ENCODE measurements at places on chromosomes 1 and 21.

DNA sequence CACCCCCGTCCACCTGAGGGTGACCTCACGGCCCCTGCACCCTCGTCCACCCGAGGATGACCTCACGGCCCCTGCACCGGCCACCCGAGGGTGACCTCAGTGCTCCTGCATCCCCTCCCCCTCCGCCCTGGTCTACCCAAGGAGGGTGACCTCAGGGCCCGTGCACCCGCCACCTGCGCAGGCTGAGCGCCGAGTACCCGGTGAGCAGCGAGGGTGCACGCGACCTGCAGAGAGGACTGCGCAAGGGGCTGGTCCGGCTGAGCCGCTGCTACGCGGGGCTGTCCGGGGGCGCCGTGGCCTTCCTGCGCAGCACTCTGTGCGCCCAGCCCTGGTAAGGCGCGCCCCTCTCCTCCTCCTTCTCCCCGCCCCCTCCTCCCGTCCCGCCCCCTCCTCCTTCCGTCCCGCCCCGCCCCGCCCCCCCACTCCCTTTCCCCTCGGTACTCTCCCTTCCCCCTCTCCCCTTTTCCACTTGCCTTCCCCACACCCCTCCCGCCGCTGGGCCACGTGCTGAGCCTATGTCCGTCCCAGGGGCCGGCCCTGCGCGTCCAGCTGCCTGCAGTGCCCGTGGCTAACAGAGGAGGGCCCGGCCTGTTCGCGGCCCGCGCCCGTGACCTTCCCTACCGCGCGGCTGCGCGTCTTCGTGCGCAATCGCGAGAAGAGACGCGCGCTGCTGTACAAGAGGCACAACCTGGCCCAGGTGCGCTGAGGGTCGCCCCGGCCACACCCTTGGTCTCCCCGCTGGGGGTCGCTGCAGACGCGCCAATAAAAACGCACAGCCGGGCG is 28.4 kb downstream of the TRIM11 start:
- DNase-seq, result no peak

DNA sequence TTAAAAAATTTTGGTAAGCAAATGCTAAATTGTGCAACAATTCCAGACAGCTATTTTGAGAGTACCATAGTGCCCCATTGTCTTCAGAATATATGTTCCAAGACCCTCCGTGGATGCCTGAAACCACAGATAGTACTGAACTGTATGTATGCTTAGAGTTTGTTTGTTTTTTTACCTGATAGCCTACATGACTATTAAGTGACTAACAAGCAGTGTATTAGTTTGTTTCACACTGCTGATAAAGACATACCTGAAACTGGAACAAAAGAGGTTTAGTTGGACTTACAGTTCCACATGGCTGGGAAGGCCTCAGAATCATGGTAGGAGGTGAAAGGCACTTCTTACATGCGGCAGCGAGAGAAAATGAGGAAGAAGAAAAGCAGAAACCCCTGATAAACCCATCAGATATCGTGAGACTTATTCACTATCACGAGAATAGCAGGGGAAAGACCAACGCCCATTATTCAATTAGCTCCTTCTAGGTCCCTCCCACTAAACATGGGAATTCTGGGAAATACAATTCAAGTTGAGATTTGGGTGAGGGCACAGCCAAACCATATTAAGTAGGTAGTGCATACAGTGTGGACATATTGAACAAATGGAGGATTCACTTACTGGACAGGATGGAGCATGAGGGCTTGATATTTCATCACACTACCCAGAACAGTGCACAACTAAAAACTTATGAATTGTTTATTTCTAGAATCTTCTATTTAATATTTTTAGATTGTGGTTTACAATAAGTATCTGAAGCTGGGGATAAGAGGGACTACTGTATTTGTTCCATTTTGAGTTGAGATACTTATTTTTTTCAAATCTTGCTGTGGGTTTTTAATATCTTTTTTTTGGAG is 78.5 kb downstream of the LHX9 start:
- no peak for DNase-seq

- no peak for DNase-seq
These were observed 92.6 kb downstream of the PCBP3 start for GRCh38 chr21:45736042-45736689.

DNA sequence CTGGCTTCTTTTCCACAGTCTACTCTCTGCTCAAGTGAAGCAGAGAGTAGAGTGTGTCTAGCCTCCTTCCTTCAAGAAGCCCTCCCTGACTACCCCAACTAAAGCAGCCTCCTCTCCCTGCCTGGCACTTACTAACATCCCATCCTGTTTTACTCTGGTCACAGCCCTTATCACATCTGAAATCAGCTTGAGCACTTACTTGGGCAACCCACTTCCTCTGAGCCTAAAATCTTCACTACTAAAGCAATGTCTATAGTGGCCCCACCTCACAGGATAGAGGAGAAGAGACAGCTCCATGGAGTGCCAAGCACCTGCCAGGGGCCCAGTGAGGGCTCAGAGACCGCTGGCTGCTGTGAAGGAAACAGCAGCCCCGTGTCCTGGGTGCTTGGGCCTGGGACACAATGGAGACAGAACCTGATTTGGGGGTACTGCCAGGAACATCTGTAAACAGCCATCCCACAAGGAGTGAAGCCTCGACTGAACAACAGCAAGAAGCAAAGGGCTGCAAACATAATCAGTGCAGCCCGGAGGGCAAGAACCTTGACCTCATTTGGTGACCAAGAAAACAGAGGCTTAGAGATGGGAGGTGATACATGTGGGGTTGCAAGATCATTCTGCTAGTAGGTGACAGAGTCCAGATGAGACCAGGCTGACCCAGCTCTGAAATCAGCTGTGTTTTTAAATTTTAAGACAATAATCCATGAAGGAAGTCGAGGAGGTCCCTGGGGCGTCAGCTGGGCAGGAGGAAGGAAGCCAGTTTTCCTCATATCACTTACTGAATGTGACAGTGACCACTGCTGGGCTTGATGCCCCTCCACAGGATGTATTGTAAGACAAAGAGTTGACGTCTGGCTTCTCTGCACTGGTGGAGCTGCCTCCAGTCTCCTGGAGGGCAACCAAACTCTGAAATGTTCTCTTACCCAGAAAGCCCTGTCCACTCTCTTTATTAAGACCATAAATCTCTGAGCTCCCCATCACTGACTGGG is 710.6 kb downstream of the MATN1 start:
- no peak for DNase-seq

GRCh38 chr1:214317300-214317699 is 36.3 kb downstream of the SMYD2 start:
- DNase-seq, result no peak

DNA sequence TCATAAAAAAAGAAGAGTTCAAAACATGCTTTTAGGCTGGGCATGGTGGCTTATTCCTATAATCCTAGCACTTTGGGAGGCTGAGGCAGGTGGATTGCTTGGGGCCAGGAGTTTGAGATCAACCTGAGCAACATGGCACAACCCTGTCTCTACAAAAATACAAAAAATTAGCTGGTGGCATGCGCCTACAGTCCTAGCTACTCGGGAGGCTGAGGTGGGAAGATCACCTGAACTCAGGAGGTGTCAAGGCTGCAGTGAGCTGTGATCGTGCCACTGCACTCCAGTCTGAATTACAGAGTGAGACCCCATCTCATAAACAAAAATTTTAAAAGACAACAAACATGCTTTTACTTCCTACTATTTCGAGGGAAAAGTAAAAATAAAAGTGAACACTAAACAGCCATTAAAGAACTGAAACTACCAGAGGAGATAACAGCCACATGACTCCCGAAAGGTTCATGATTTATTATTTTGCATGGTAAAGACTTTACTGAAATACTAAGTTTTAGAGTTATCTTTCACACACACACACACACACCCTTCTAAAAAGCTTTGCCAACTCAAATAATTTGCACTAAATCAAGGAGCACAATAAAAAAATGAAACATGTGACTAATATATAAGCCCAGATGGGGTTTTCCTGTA is 48.1 kb downstream of the USP1 start:
- no peak for DNase-seq

GRCh38 chr1:44985747-44986359 is 542 bp downstream of the EIF2B3 start:
- no peak for DNase-seq

- DNase-seq, result no peak
These were observed 24.2 kb downstream of the SNRNP40 start for GRCh38 chr1:31272369-31272768.

DNA sequence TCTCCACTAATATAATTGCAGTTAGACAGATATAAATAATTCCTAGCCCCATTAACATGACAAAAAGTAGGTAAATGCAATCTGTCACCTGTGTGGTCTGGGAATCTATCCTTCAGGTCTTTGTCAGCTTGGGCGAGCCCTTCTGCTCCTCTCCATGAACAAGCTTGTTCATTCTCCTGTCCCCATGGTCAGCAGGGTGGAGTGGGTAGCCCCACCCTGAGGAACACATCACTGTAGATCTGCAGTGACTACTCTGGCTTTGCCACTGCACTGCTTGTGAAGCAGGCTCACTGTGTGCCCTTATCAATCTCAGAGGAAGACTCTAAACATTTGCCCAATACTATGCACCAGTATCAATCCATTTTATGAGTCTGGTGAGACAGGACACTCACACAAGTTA is 279.0 kb downstream of the MATN1 start:
- DNase-seq, result no peak

DNA sequence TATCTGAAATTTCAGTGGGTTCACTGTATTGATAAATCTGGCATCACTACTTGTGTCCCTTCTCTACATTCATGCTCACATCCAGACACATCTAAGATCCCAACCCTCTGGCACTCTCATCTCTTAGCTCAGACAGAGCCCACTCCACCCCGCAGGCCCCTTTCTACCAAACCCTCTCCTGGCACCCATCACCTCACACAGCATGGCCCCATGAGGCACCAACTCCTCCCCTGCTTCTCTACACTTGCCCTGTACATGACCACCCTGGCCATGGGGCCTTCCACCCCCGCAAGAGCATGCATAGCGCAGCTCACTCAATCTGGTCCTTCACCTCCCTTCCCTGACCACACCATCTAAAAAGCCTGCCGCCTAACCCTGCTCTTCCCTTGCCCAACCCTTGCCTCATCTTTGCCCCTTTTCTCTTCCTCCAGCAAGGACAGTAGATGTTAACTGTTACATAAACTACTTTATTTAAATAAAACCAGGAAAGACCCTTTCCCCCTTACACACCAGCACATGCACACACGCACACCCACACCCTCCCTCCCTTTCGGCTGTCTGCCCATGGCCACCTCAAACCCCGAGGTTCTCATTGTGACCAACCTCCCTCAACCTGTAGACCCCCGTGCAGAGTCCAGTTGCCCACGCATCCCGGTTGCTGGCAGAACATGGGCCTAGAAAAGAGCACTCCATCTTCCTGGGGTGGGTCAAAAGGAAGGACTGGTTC is 15.6 kb downstream of the SH3BP5L start:
- DNase-seq, result no peak

- no peak for DNase-seq
These were observed 17.2 kb upstream of the ZBTB8B start for GRCh38 chr1:32447469-32448185.

- no peak for DNase-seq
These were observed 117.6 kb downstream of the LTN1 start for GRCh38 chr21:28875078-28875477.

DNA sequence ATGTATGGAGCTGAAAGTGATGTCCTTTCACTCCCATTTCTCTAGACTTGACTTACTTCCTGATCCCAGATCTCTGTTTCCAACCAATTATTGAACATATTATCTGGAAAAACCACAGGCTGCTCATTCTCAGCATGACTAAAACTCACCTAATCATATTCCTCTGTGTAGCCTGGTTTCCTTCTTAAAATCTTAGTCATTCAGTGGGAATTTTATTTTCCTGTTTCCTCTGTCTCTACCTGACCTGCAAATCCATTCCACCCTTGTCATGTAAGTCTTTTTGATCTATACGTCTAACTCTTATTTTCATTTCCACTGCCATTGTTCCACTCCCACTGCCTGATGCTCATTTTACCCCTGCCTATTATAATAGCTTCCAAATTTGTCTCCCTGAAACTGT is 67.9 kb upstream of the APOBEC4 start:
- DNase-seq, result no peak

- no peak for DNase-seq
These were observed 112.1 kb downstream of the TNFSF18 start for GRCh38 chr1:172938681-172939080.

GRCh38 chr1:27770293-27770830 is 2.7 kb upstream of the STX12 start:
- no peak for DNase-seq

- no peak for DNase-seq
These were observed 725.4 kb upstream of the RGS18 start for GRCh38 chr1:191432817-191433216.

DNA sequence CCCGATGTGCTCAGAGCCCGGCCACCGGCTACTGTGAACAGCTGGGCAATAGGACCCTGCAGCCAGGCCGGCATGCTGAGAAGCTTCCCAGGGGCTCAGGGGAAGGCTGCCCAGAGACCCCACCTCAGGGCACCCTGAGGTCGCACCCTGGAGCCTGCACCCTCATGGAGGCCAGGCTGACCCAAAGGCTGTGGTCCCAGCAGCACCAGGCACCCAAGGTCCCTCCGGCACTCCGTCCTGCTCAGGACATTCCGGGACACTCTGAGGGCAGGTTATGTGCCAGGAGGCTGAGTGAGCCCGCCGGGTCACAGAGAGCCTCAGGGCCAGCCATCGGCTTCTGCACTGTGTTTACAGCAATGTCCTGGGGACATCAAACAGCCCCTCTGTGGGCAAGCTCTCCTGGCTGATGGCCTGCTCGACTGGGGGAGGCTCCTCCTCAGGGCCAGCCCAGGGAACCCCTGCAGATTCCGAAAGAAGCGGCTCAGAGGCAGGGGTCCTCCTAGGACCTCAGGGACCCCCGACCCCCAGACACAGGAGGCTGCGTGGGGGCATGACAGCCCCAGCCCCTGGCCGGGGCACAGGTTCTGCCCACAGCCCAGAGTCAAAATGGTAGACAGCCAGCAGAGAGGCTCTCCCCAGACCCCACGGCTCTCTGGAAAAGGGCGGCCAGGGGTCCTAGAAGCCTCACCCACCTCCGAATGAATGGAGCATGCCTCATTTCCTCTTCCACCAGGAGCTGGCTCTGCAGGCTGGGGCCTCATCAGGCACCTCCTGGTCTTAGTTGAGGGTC is 8.2 kb downstream of the SLC19A1 start:
- DNase-seq, result no peak

GRCh38 chr1:10185759-10186158 is 24.6 kb upstream of the KIF1B start:
- DNase-seq, result no peak

- DNase-seq, result no peak
These were observed 17.1 kb upstream of the UBXN10 start for GRCh38 chr1:20168564-20169491.

GRCh38 chr1:9551984-9552383 is 12.7 kb downstream of the SLC25A33 start:
- DNase-seq, result no peak

GRCh38 chr1:205963352-205964155 is 20.3 kb upstream of the SLC26A9 start:
- no peak for DNase-seq

DNA sequence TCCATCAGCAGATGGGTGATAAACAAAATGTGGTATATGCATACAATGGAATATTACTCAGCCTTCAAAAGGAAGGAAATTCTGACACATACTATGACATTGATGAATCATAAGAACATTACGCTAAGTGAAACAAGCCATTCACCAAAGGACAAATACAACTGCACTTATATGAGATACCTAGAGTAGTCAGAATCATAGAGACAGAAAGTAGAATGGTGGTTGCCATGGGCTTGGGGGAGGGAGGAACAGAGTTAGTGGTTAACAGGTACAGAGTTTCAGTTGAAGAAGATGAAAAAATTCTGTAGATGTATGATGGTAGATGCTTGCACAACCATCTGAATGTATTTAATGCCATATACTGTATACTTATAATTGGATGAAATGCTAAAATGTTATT is 39.1 kb upstream of the KCNK2 start:
- DNase-seq, result no peak
